Activated CD4-positive, alpha-beta memory T cell treated with anti-CD3 and anti-CD28 coated beads for 36 hours (primary cell): ENCODE measurements at places on chromosomes 2 and 18. TPM values are rescaled to one million over a fixed set of nuclear protein-coding genes. Genes with fewer than 3 reads are reported as not detected.

Gene RNF125
- 37.6 TPM for total RNA-seq

Gene SLC16A14
- total RNA-seq: 1.1 TPM

Gene MC2R
- not detected for total RNA-seq

Gene ASTL
- total RNA-seq: 1.8 TPM

Gene ZBTB7C
- total RNA-seq: not detected

Gene KCNG2
- not detected for total RNA-seq

GRCh38 chr18:21456428-21457178, 143.9 kb downstream of the ESCO1 start:
- peaks cover 10% of the 10 kb centered on the region for H3K27me3 ChIP-seq

DNA sequence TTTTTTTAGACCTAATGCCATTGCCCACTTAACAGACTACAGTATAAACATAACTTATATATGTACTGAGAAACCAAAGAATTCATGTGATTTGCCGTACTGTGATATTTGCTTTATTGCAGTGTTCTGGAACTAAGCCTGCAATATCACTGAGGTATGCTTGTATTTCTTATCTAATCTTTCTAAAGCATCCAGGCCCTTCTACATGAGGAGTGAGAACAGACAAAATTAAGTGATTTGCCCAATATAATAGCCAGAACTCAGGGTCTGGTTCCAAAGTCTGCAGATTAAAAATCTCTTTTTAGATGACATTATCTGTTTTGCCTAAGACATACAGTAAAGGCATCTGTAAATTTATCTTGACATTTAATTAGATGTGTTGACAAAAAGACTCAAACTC, 41.9 kb downstream of the BMPR2 start:
- DNase-seq: no peak
- no peak overlapping the region for H3K4me3 ChIP-seq
- no peaks in the 10 kb centered on the region for H3K27me3 ChIP-seq
- no peaks in the 10 kb centered on the region for H3K36me3 ChIP-seq
- no peak overlapping the region for H3K27ac ChIP-seq

- peaks cover 14% of the 10 kb centered on the region for H3K4me1 ChIP-seq
- no peak for DNase-seq
- peak overlapping the region; percentile 19 for H3K27ac ChIP-seq
- no peaks in the 10 kb centered on the region for H3K36me3 ChIP-seq
These were observed 38.9 kb downstream of the PRKRA start for GRCh38 chr2:178412047-178412446.

- no peak overlapping the region for H3K27ac ChIP-seq
- H3K27me3 ChIP-seq: no peaks in the 10 kb centered on the region
- no peak for DNase-seq
- H3K36me3 ChIP-seq: no peaks in the 10 kb centered on the region
These were observed 42.4 kb downstream of the PKDCC start for GRCh38 chr2:42090216-42090615.

GRCh38 chr2:224973112-224974016, 68.9 kb downstream of the DOCK10 start:
- H3K27me3 ChIP-seq: no peaks in the 10 kb centered on the region
- DNase-seq: peak; percentile 43
- H3K4me3 ChIP-seq: no peak overlapping the region
- peaks cover 76% of the 10 kb centered on the region for H3K4me1 ChIP-seq

- H3K27me3 ChIP-seq: peaks cover 6% of the 10 kb centered on the region
- H3K27ac ChIP-seq: no peak overlapping the region
- no peak for DNase-seq
- no peaks in the 10 kb centered on the region for H3K4me1 ChIP-seq
These were observed 133.4 kb downstream of the NDUFA10 start for GRCh38 chr2:239891698-239892097.

GRCh38 chr2:96265349-96265839, 403 bp downstream of the TMEM127 start:
- H3K4me3 ChIP-seq: peak overlapping the region; percentile 99
- H3K27ac ChIP-seq: peak overlapping the region; percentile 51
- DNase-seq: peak; percentile 53
- peaks cover 31% of the 10 kb centered on the region for H3K36me3 ChIP-seq
- H3K27me3 ChIP-seq: no peaks in the 10 kb centered on the region

DNA sequence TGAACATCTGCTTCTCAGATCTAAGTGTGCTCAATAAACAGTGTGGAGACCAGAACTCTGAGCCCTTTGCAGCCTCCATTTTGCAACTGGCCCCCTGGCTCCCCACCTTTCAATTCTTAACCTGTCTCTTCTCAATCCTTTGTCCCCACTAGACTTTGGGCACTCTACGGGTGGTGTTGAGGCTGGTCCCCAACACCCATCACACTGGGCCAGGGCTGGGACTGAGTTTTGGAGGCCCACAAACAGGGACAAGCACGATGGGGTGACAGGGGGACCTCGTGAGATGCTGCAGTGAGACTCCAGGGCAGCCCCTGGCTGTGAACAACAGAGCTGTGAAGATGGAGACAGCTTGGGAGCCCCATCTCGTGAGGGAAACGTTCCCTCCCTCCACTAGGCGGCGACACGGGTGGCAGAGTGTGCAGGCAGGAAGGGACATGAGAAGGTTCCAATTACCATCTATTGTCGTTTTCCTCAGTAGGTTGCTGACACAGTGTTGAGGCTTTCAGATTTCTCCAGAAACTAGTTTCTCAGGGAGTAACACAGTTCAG, 1.2 kb downstream of the ANKMY1 start:
- H3K27ac ChIP-seq: no peak overlapping the region

DNA sequence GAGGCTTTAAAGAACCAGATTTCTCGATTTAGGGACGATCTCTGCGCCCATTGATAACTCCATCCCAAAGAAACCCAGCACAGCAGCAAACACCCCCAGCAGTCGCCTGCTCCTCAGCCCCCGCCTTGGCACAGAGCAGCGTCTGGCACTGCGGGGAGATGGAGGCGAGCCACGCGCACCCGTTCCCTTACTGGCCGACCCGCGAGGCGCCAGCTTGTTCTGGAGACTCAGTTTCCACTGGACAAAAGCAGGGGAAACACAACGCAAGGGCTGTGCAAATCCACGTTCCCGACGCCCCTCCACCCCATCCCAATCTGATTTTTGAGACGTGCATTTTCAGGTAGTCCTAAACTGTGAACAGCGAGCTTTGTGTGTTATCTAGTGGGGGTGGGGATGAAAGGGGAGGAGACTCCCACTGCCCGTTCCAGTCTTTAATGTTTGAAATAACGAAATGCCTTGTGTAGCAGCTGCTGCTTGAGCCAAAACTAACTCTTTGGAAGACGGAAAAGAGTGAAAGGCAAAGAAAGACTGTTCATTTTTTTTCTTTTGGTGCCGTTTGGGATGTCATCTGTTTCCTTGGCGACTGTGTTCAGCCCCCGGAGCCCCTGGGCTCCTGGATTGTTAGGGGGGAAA, 143.2 kb downstream of the MEIS1 start:
- peaks cover 3% of the 10 kb centered on the region for H3K4me1 ChIP-seq
- DNase-seq: no peak
- H3K27me3 ChIP-seq: peaks cover 54% of the 10 kb centered on the region
- peaks cover 2% of the 10 kb centered on the region for H3K36me3 ChIP-seq
- no peak overlapping the region for H3K4me3 ChIP-seq

DNA sequence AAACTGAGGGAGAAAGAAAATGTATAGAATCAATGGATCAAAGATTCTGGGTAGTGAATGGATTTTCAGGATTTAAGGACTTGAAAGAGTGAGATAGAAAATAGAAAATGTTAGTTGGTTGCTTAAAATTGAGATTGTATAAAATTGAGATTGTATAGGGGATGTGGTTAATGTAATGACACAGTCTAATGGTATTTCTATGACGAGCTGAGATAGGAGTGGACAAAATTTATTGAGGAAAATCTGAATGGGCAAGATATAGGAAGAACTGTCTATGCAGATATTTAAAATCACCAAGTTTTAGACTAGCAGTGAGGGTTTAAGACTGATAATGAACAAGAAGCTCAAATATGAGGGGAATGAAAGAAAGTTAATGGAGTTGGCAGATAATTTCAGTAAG, 406.6 kb downstream of the NYAP2 start:
- H3K27ac ChIP-seq: no peak overlapping the region
- H3K4me3 ChIP-seq: no peak overlapping the region
- H3K27me3 ChIP-seq: no peaks in the 10 kb centered on the region
- H3K4me1 ChIP-seq: no peaks in the 10 kb centered on the region
- H3K36me3 ChIP-seq: no peaks in the 10 kb centered on the region
- no peak for DNase-seq

- H3K27ac ChIP-seq: no peak overlapping the region
- H3K27me3 ChIP-seq: no peaks in the 10 kb centered on the region
- no peak for DNase-seq
- no peak overlapping the region for H3K4me3 ChIP-seq
- peaks cover 15% of the 10 kb centered on the region for H3K4me1 ChIP-seq
These were observed 42.2 kb upstream of the SMAD7 start for GRCh38 chr18:48992791-48993555.

GRCh38 chr2:217150236-217150635, 290.4 kb upstream of the TNP1 start:
- no peak overlapping the region for H3K4me3 ChIP-seq
- H3K4me1 ChIP-seq: no peaks in the 10 kb centered on the region
- peaks cover 13% of the 10 kb centered on the region for H3K27me3 ChIP-seq
- no peaks in the 10 kb centered on the region for H3K36me3 ChIP-seq
- no peak overlapping the region for H3K27ac ChIP-seq
- DNase-seq: no peak

GRCh38 chr2:4931721-4932365, 760.3 kb upstream of the SOX11 start:
- no peaks in the 10 kb centered on the region for H3K36me3 ChIP-seq
- H3K27ac ChIP-seq: no peak overlapping the region
- H3K4me1 ChIP-seq: no peaks in the 10 kb centered on the region
- H3K4me3 ChIP-seq: no peak overlapping the region

DNA sequence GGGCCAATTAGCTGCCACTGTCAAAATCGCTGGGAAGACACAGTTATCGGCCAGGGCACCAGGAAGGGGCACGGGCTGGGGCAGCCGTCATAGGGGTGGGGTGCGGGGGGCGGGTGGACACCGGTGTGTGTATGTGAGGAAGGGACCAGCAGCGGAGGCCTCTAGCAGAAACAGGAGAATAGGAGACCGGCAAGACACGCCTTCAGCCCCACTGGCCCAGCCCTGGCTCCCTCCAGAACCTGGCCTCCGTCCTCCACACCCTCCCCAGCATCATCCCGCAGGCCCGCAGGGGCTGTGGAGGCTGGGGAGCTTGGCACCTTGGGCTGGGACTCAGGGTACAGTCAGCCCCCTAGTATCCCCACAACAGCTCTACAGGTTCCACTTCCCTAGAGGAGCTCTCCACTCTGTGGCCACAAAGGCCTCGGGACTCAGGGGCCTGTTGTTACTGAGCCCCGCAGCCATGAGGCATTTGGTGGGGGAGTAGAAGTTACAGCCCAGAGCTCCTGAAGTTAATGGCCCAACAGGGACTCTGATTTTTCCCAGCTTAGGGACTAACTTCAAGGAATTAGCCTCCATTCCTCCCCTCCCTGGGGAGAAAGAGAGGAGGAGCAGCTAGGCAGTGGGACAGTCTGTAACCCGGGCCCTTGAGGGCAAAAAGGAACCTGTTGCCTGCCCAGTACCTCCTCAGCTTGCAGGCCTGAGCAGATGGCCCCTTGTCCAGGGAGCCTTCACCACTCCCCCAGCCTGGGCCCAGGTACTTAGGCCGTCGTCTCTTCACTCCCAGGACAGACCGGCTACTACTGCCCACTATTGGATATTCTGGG, 19.9 kb downstream of the SH2D6 start:
- no peak for DNase-seq
- H3K4me1 ChIP-seq: peaks cover 27% of the 10 kb centered on the region
- no peaks in the 10 kb centered on the region for H3K27me3 ChIP-seq
- no peaks in the 10 kb centered on the region for H3K36me3 ChIP-seq
- H3K27ac ChIP-seq: peak overlapping the region; percentile 98
- peak overlapping the region; percentile 81 for H3K4me3 ChIP-seq

DNA sequence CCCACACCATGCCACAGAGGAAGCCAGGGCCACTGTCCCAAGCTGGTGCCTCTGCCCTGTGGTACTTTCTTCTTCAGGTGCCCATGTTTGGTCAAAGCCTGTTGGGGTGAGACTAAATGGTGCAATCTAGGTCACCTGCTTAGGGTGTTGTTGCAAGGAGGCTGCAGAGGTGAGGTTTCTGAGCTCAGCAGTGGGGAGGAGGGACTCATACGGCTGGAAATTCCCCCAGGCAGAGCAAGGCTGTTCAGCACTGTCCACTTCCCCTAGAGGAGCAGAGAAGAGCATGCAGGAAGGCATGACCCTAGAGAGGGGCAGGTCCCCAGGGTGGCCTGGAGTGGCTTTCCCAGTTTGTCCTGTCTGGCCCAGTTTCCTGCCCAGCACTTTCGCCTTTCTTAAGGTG, 211.0 kb downstream of the HAUS1 start:
- H3K27ac ChIP-seq: no peak overlapping the region
- no peaks in the 10 kb centered on the region for H3K36me3 ChIP-seq
- no peaks in the 10 kb centered on the region for H3K27me3 ChIP-seq

DNA sequence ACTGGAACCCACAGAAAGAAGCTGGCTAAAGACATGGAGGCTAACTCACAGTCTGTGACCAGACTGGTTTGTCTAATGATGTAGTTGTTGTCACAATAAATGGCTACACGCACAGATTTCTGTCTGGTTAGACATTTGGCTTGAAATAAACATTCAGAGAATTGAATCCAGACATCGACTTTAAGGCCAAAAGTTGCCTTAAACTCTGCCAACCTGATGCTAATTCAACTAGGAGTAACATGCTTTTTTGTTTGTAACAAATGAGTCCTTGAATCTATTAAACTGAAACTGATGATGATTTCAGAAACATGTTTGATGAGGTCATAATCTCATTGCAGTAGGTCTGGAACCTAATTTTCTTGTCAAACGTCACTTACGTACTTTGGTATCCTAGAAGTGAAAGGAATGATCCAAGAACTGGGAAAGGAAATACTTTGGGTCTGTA, 123.8 kb downstream of the ERBB4 start:
- H3K4me3 ChIP-seq: no peak overlapping the region
- H3K27me3 ChIP-seq: no peaks in the 10 kb centered on the region
- H3K4me1 ChIP-seq: no peaks in the 10 kb centered on the region
- no peak for DNase-seq
- no peak overlapping the region for H3K27ac ChIP-seq

DNA sequence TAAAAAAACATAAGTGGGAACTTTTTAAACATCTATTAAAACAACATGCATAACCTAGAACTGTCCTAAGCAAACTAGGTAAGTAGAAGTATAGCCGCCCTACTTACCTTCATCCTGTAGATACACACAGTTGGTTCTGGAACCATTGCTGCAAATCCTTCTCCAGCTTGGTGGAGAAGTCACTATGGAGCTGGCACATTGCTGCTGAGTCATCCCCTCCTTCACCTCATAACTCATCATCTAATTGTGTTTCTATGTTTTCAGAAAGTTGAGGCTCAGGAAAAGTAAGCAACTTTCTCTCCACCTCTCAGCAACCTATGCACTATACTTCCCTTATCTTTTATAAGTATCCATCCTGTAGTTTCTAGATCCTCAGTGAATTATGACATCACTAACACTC, 269.8 kb upstream of the MMADHC start:
- DNase-seq: no peak
- no peak overlapping the region for H3K27ac ChIP-seq
- no peaks in the 10 kb centered on the region for H3K4me1 ChIP-seq

GRCh38 chr2:42321452-42322064, 39.5 kb downstream of the COX7A2L start:
- no peak overlapping the region for H3K4me3 ChIP-seq
- H3K27me3 ChIP-seq: no peaks in the 10 kb centered on the region
- peaks cover 31% of the 10 kb centered on the region for H3K36me3 ChIP-seq
- peak overlapping the region; percentile 23 for H3K27ac ChIP-seq
- DNase-seq: no peak
